ENCODE measurements at places on chromosomes 3 and 15.

GRCh38 chr15:39835550-39835949 is 52.9 kb upstream of the FSIP1 start:
- peak; percentile 75 for DNase-seq

GRCh38 chr3:30640851-30641250 is 34.5 kb downstream of the TGFBR2 start:
- no peak for DNase-seq

GRCh38 chr3:59424268-59425010 is 374.6 kb upstream of the CFAP20DC start:
- no peak for DNase-seq

GRCh38 chr15:38670128-38671005 is 105.8 kb upstream of the RASGRP1 start:
- no peak for DNase-seq

GRCh38 chr3:133956353-133956752 is 60.7 kb upstream of the RAB6B start:
- no peak for DNase-seq

DNA sequence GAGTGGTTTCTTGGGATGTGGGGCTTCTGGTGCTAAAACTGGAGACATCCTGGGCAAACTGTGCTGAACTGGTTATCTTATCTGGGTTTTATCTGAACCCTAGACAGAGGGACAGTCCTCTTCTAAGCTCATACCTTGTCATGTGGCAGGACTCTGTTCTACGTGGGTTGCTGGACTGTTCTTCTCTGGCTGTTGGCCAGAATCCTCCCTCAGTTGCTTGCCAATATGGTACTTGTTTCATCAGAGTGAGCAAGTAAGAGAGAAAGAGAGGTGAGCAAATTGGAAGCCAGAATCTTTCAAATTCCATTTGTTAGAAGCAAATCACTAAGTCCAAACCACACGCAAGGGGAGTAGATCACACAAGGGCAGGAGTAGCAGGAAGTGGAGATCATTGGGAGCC is 291.5 kb upstream of the TBL1XR1 start:
- DNase-seq, result no peak

- DNase-seq, result no peak
These were observed 8.8 kb downstream of the CAPN3 start for GRCh38 chr15:42368096-42368495.

GRCh38 chr15:86573476-86573875 is 493.8 kb downstream of the AGBL1 start:
- no peak for DNase-seq
